Activated CD8-positive, alpha-beta memory T cell treated with anti-CD3 and anti-CD28 coated beads for 4 hours (primary cell): ENCODE measurements at places on chromosomes 3 and 15.

DNA sequence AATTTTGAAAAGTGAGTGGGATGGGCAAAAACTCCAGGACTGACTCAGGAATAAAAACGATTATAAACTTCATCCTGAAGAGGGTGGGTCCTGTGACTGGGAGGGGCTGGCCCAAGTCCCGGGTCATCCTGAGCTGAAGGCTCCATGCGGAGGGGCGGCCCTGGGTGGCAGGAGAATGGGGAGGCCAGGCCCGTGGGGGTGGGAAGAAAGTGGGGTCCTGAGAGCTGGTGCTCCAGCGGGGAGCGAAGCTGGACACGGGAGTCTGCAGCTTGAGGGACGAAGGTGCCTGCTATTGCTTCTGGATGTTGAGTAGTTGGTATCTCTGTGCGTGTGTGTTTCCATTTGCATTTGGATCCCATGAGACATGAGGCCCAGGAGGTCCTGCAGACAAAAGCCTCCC lies 4.7 kb upstream of the OCA2 start:
- DNase-seq = no peak

DNA sequence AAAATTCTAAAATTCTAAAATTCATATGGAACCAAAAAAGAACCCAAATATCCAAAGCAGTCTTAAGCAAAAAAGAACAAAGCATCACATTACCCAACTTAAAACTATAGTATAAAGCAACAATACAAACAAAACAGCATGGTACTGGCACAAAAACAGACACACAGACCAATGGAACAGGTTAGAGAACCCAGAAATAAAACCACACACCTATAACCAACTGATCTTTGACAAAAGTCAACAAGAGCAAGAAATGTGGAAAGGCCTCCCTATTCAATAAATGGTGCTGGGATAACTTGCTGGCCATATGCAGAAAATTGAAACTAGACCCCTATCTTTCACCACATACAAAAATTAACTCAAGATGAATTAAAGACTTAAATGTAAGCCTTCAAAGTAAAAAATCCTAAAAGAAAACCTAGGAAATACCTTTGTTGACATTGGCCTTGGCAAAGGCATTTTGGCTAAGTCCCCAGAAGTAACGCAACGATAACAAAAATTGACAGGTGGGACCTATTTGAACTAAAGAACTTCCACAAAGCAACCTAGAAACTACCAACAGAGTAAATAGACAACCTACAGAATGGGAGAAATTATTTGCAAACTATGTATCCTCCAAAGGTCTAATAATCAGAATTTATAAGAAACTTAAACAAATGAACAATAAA lies 56.9 kb downstream of the TTBK2 start:
- DNase-seq = no peak

GRCh38 chr3:27133060-27133459 lies 236.1 kb downstream of the NEK10 start:
- DNase-seq = no peak

DNA sequence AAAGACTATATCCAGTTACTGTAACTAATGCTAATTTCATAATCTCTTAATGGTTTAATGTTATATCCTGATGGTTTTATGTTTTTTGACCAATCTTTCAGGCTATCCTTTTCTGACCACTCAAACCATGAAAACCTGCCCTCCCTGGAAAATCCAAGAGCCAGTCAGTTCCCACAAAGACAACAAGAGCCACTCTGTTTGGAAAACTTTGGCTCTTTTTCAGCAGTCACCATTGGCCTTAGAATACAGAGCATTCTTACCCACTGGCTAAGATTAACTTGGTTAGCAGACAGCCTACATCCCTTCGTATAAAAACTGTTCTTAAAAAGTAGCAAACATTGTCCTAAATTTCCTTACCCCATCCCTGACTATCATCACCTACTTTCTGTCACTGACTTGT lies 32.9 kb downstream of the ALCAM start:
- DNase-seq = no peak

- DNase-seq = no peak
Observed at GRCh38 chr3:45011756-45012508, 14.2 kb upstream of the CLEC3B start.

- no peak for DNase-seq
Observed at GRCh38 chr15:41647262-41647661, 12.9 kb upstream of the MGA start.

DNA sequence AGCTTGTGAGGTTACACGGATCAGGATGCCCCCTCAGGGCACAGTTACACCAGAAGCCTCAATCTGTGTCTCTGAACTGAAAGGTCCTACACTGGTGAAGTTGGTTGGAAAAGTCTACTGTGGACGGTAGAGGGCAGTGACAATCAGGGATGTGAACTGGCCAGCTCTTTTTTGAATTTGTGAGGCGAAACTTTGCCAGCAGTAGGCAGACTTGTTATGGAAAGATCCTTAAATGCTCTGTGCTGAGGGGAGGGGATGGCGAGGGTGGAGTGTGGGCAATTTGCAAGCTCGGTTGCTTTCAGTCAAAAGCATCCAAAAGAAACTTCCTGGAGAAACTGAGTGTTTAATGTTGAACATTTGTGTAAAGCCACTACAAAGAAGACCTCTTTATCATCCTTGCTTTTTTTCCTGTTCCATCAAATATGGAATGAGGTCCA lies 127.4 kb upstream of the ABHD17C start:
- no peak for DNase-seq

- DNase-seq = no peak
Observed at GRCh38 chr3:99541181-99541580, 97.2 kb upstream of the COL8A1 start.

DNA sequence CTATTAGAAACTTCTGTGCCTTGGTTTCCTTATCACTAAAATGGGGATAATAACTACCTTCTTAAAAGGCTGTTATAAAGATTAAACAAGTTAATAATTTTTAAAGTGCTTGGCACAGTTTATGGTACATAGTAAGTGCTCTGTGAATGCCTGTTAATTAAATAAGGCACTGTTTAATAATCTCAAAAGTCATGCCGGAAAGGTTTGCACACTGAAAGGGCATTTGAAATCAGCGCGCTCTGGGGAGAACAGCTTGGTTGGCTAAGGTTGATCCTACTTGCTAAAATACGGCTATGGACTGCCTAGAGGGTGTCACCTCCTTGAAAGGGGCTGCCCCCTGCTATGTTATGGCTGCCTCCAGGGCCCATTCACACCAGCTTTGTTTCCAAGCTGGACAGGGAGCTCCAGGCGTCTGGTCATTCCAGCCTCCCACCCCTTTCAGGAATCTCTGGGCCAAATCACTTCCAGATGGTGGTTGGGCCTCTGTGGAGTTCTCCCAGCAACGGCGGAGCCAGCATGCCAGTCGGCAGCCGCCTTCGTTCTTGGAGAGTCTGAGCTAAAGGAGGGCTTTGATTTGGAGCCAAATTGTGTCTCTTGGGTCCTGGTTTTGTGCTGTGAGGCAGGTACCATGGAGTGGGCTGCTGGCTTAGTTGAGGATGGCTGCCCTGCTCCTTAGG lies 5.9 kb downstream of the FLNB start:
- no peak for DNase-seq

- no peak for DNase-seq
Observed at GRCh38 chr3:58082047-58082446, 73.8 kb downstream of the FLNB start.

GRCh38 chr15:42363487-42363886 lies 4.2 kb downstream of the CAPN3 start:
- no peak for DNase-seq

- DNase-seq = no peak
Observed at GRCh38 chr15:65583701-65584100, 27.2 kb downstream of the INTS14 start.

DNA sequence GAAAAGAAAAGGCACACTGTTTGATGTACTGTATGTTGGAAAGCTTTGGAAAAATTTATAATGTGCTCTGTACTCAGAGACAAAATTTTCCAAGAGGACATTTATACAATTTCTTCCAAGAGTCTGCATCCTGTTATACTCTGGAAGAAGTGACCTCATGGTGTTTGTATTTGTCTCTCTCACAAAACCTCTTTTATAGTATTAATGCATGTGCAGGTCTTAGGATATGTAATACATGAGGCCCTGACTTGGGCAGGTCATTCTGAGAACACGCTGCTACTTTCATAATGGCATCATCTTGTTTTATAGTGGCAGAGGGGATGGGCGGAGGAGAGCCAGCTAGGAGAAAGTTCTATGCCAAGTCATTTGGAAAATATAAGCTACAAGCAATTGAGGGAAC lies 72.0 kb upstream of the P3H2 start:
- DNase-seq = no peak
